ENCODE measurements at places on chromosomes 7 and 10.

DNA sequence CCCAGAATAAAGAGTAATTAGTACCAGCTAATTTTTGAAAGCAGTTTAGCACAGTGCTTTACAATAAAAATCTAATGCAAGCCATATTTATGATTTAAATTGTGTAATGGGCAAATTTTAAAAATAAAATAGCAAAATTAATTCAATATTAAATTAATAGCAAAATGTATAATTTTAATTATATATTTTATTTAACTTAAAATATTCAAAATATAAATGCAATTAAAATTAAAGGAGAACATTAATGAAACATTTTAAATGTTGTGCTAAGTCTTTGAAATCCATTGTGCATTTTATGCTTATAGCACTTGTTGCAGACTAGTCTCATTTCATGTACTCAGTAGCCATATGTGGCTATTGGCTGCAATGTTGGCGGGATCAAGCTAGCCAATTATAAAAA, 367.6 kb downstream of the SUGCT start:
- DNase-seq: no peak

DNA sequence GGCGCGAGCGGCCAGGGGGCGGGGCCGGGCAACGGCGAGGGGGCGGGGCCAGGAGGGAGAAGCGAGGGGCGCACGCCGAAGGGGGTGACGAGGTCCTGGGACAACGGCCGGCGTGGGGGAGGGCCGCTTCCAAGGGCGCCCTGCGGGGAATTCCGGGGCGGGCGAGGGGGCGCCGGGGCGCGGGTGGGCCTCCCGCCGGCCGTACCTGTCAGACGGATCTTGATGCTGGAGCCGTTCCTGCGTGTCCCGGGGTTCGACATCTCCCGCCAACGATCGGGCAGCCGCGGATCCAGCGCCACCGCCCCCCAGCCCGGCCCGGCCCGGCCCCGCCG, 421 bp downstream of the SMURF1 start:
- no peak for DNase-seq

- no peak for DNase-seq
Measured at GRCh38 chr10:1171586-1171985, 115.4 kb downstream of the WDR37 start.

- no peak for DNase-seq
Measured at GRCh38 chr10:52083422-52083821, 230.7 kb upstream of the DKK1 start.

GRCh38 chr7:613442-614140, 93.9 kb upstream of the PDGFA start:
- no peak for DNase-seq

- DNase-seq: no peak
Measured at GRCh38 chr10:121536310-121536913, 61.8 kb downstream of the FGFR2 start.

- no peak for DNase-seq
Measured at GRCh38 chr10:650886-651615, 38.4 kb downstream of the DIP2C start.

- no peak for DNase-seq
Measured at GRCh38 chr10:78462726-78463228, 429.1 kb downstream of the RPS24 start.

GRCh38 chr10:17453373-17454091, 863 bp downstream of the ST8SIA6 start:
- DNase-seq: peak; percentile 31

DNA sequence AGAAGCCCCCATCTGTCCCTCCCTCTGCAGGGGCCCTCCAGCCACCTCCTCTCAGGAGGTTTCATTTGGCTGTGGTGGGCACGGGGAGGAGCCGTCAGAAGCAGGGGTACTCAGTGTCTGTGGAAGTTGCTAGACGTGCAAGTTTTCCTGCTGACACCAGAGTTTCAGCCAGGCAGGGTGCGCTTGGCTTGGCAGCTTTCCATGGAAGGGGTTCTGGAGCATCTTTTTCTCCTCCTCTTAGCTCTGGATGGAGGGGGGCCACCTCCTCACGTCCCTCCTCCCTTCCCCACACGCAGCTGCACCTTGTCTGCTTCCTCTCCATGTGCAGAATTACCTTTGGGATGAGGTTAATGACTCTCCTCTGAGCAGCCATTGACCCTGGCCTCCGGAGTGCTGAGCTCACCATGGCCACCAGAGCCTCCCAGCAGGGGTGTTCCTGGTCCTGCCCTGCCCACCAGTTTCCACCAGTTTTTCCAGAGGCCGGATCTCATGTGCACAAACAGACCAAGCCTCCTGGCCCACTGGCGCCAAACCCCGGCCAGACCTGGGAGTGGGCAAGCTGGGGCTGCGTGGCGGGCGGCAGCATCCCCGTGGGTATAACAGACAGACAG, 579.8 kb upstream of the FOXK1 start:
- DNase-seq: no peak

GRCh38 chr10:126639084-126639483, 31.4 kb downstream of the C10orf90 start:
- DNase-seq: no peak

DNA sequence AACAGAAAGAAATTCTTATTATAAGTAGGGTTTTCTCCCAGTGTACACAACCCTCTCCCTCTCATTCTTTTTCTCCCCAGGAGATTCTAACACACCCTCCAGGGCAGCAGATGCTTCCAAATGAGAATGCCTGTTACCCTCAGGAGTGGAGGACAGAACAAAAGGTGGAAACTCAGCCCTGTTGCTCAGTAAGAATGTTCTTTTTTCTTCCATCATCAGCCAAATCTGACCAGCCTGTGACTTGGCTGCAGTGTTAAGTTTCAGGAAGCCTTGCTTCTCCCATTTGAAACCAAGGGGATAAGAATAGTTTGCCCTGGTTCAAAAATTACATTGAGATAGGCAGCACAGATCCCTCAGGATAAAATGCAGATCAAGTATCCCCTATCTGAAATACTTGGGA, 77.5 kb upstream of the EEPD1 start:
- no peak for DNase-seq

- DNase-seq: no peak
Measured at GRCh38 chr10:124476043-124476725, 14.6 kb downstream of the LHPP start.

- DNase-seq: no peak
Measured at GRCh38 chr10:20343036-20343435, 526.8 kb downstream of the PLXDC2 start.

GRCh38 chr7:148621563-148621962, 31.0 kb downstream of the C7orf33 start:
- no peak for DNase-seq

DNA sequence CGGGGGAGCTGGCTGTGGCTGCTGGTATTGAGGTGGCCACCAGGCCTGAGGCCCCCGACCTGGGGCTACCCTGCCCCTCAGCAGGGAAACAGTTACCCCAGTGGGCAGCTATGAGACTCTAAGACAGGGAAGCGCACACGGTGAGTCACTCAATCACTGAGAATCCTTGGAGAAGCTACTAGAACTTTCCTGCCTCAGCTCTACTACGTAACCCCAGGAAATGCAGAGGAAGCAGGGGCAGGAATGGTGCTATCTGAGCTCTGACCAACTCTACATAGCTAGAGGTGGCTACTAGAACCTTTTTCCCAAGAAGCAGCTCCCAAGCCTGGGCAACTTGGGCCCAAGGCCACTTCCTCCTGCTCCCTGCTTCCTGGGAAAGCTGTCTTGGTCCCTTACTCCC, 11.8 kb downstream of the DNAJB12 start:
- DNase-seq: no peak

- DNase-seq: no peak
Measured at GRCh38 chr10:6642876-6643275, 62.8 kb upstream of the PRKCQ start.

- DNase-seq: no peak
Measured at GRCh38 chr10:126179637-126180036, 208.6 kb downstream of the ADAM12 start.

- DNase-seq: no peak
Measured at GRCh38 chr7:12609561-12609960, 39.0 kb downstream of the SCIN start.

GRCh38 chr10:23534761-23535160, 95.9 kb downstream of the OTUD1 start:
- no peak for DNase-seq

GRCh38 chr7:114405427-114405826, 9.2 kb upstream of the FOXP2 start:
- DNase-seq: no peak

GRCh38 chr7:25482631-25483030, 254.3 kb upstream of the NPVF start:
- no peak for DNase-seq

- DNase-seq: no peak
Measured at GRCh38 chr10:56586461-56586891, 225.4 kb upstream of the ZWINT start.

- no peak for DNase-seq
Measured at GRCh38 chr10:84296091-84296981, 32.1 kb upstream of the CCSER2 start.

DNA sequence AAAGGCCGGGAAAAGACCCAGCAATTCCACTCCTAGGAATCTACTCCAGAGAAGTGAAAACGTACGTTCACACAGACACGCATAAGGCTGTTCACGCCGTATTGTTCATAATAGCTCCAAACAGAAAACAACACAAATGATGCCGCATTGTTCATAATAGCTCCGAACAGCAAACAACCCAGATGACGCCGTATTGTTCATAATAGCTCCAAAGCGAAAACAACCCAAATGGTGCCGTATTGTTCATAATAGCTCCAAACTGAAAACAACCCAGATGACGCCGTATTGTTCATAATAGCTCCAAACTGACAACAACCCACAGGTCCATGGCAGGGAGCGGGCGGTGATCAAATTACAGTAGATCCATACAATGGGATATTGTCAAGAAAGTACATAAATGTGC, 85.2 kb upstream of the DNAAF5 start:
- DNase-seq: no peak

DNA sequence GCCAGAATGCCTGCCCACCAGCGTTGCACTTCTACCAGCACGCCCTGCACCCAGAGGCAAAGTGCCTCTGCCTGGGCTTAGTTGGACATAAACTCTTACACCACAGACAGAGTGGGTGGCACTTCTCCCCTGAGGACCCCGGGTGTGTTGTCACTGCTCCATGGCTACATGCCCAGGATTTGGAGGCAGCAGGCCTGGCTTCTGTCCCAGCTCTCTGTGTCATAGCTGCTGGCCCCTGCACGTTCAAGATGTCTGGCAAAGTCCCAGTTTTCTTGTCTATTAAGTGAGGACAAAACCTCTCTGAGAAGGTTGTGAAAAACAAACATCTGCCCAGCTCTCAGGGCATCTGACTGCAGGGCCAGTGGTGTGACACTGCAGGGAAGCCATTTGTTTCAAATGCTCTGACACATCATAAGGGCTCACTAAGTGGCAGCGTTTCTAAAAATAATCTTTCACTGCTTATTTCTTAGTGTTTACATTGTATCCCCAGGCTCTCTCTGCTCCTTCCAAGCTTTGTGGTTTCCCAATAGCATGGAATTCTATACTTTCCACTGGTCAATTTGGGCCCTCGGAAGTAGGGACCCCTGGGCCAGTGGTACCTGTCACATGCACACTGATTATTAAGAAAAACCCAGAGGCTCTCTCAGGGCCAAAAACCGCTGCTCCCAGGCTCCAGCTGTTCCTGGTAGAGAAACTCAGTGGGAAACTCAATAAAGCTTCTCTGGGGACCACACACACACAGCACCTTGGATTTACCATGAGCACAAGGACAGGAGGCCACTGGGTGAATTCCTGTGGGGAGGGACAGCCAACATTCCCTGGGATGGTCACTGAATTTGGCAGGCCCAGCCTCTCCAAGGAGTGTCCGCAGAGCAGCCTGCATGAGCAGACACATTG, 86.2 kb upstream of the ANLN start:
- no peak for DNase-seq

DNA sequence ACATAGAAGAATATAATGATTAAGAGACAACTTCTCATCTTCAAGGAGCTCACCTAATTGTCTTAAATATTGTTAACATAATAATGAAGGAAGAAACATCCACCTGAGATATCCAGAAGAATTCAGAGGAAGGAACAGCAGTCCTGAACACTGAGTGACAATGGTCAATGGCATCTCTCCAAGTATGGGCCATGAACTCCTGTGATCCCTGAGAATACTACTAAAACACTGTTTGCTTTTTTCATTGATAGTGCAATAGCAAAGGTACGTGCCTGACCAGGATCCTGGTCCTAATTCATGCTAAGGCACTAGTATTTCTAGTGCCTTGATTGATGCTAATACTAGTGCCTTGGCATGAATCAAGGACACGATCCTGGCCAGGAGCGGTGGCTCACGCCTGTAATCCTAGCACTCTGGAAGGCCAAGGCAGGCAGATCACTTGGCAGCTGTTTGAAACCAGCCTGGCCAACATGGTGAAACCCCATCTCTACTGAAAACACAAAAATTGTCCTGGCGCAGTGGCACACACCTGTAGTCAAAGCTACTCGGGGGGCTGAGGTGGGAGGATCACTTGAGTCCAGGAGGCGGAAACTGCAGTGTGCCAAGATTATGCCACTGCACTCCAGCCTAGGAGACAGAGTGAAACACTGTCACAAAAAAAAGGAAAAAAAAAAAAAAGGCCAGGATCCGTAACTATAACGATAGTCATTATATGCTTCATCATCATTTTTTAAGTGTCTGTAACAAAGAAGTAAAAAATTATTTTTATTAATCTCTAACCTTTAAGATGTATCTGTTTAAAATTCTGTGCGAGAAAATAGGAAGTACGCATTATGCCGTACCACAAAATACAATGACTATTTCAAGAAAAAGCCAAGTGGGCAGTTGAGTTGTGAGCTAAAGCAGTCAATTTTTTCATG, 49.1 kb downstream of the SRPK2 start:
- no peak for DNase-seq

- DNase-seq: no peak
Measured at GRCh38 chr10:71974489-71975021, 10.4 kb downstream of the CHST3 start.

- DNase-seq: no peak
Measured at GRCh38 chr7:120724448-120724847, 133.5 kb downstream of the TSPAN12 start.

- no peak for DNase-seq
Measured at GRCh38 chr10:17650416-17650815, 6.5 kb downstream of the STAM start.

GRCh38 chr10:86373828-86374227, 7.2 kb upstream of the GRID1 start:
- DNase-seq: no peak

DNA sequence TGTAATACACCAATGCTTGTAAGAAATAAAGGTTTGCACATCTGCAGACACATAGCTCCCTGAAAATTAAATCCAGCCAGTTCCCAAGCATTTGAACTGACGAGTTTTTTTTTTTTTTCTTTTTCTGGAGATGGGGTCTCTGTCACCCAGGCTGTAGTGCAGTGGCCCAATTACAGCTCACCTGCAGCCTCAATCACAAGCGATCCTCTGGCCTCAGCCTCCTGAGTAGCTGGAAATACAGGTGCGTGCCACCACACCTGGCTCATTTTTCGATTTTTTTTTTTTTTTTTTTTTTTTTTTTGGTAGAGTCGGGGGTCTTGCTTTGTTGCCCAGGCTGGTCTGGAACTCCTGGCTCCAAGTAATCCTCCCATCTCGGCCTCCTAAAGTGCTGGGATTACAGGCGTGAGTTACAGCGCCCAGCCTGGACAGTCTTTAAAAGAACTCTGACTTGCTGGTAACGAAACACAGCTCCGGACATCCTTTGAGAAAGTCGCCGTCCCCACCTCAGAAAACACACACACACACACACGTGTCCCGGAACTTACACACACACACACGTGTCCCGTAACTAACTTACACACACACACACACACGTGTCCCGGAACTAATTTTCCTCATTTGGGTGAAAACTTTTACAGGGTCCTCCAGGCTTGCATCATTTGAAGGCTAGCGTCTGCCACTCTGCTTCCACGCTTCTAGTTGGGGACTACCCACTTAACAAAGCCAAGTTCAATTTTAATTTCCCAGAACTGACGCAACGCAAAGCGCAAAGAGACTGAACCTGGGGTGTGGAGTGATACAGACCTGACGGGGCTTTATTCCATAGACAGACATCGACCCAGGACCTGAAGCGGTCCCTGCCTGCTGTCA, 18.6 kb downstream of the OCM2 start:
- DNase-seq: peak; percentile 16
